ENCODE measurements at places on chromosomes 1 and 21.

- DNase-seq, result no peak
Measured at GRCh38 chr1:102120910-102121309, 124.2 kb upstream of the OLFM3 start.

DNA sequence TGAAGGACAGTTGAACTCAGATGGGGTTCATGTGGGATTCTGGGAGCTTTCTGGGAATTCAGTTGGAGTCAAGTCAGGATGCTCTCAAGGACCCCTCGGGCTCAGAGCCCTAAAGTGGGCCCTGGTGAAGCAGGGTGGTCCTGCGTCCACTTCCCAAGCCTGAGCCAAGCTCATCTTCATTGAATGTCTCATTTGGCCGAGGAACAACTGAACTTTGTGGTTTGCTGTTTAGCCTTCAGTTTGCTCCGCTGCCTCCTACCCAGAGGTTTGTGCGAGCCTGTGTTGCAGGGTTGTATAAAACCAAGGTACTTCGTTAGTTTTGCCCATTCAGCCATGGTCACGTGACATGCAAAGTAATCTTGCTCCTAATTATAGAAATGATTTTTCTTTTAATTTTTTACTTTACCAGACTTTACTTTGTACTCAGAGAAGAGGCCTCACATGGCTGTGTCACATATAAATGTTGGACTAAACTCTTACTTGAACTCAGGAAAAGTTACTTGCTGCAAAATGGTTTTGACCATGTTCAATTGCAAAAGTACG, 49.7 kb downstream of the B3GALT5 start:
- no peak for DNase-seq

GRCh38 chr1:48019714-48020315, 22.6 kb upstream of the TRABD2B start:
- DNase-seq, result no peak

- DNase-seq, result no peak
Measured at GRCh38 chr21:20647607-20648006, 350.6 kb upstream of the NCAM2 start.

GRCh38 chr1:28887835-28888682, 26.3 kb upstream of the EPB41 start:
- DNase-seq, result peak; percentile 63

DNA sequence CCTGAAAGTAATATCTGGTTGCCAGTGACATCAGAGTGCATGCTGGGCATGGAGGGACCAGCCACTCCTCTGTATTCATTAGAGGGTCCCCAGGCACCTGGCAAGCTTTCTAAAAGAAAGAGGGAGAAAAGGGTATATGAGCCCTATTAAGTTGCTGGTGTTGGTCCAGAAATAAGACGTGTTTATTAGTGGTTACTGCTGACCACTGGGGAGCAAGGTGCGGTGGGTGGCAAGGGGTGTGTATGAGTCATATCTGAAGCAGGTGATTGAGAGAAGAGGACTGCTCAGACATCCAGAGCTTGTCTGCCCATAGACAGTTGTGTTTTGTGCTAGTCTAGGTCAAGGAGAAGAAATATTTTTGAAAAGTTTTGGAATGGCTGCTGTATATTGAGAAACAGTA, 298.1 kb downstream of the TM2D1 start:
- no peak for DNase-seq

- no peak for DNase-seq
Measured at GRCh38 chr1:164155347-164155746, 403.6 kb upstream of the PBX1 start.

GRCh38 chr1:231170875-231171274, 9.0 kb downstream of the TRIM67 start:
- DNase-seq, result no peak

- no peak for DNase-seq
Measured at GRCh38 chr1:49465486-49466185, 558.1 kb downstream of the AGBL4 start.

GRCh38 chr1:236489710-236490377, 33.9 kb upstream of the LGALS8 start:
- peak; percentile 53 for DNase-seq

DNA sequence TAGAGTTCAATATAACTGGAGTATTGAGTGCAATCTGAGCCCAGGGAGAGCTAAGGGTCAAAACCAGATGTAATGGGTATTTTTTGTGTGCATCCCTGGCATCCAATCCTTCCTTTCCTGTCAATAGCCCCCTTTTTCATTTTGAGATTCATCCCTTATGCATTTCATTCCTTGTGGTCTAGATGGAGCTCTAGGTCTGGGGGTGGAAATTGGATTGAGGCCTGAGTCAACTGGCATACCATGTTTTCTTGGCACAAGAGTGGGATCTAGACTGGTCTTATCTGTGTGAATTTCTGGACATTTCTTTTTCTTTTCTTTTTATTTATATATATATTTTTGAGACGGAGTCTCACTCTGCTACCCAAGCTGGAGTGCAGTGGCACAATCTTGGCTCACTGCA, 67.3 kb upstream of the RAB3GAP2 start:
- DNase-seq, result no peak

DNA sequence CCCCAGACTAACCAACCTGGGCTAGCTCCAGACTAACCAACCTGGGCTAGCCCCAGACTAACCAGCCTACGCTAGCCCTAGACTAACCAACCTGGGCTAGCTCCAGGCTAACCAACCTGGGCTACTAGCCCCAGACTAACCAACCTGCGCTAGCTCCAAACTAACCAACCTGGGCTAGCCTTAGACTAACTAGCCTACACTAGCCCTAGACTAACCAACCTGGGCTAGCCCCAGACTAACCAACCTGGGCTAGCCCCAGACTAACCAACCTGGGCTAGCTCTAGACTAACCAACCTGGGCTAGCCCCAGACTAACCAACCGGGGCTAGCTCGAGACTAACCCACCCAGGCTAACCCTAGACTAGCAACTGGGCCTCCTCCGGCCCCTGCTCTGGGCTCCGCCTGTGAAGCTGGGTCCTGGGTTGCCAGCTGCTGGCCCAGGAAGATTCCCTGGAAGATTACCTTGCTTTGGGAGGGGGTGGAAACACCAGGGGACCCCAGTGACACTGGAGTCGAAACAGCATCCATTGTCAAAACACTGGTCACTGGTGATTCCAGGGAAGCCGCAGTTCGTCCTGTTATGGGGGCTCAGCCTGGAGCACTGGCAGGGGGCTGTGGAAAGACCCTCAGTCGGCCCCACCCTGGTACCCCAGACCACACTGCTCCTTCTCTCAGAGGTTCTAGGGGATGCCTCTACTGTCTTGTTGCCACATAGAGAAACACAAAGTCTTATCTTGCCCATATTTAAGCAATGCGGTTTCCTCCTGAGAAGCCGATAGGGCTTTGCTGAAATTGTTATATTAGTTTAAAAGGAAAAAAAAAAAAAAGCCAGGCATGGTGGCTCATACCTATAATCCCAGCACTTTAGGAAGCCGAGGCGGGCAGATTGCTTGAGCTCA, 1.1 kb downstream of the TFF2 start:
- no peak for DNase-seq

- no peak for DNase-seq
Measured at GRCh38 chr1:236565530-236565929, 38.8 kb downstream of the HEATR1 start.

GRCh38 chr1:6962478-6962995, 177.3 kb downstream of the CAMTA1 start:
- no peak for DNase-seq

GRCh38 chr1:186532466-186532865, 71.6 kb upstream of the PDC start:
- no peak for DNase-seq

DNA sequence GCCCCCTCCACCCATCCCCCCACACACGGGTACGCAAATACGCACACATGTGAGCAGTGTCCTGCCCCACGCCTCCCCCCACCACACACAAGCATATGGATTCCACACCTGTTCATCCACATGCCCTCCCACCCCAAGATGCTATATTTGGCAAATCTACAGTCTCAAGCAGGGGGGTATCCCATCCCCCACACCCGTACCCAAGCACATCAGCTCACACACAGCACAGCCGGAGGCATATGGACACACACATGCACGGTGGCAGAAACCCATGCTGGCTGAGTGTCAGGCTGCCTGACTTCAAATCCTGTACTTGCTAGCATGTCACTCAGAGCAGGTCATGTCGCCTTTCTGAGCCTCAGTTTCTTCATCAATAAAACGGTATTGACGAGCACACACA, 10.6 kb downstream of the COL16A1 start:
- no peak for DNase-seq

GRCh38 chr1:100921110-100921706, 25.3 kb downstream of the SLC30A7 start:
- DNase-seq, result peak; percentile 19

GRCh38 chr1:235971020-235971419, 93.9 kb downstream of the NID1 start:
- no peak for DNase-seq

DNA sequence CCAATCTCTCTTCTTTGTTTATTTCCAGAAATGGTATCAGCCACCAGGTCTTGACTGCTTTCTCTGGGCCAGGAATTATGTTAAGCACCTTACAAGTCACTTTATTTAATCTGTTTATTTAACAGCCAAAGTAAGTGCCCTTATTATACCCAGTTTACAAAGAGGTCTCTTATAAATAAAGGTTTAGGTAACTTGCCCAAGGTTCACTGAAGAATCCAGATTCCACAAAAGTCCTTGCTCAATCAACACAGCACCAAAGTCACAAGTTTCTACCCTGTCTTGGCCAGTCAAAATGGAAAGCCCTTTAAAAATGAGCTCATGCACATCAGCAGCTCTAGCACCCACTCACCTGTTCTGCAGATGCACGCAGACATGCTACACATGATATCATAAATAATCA, 28.0 kb upstream of the ATP1A1 start:
- no peak for DNase-seq

GRCh38 chr21:28979092-28979491, 13.6 kb downstream of the LTN1 start:
- DNase-seq, result no peak

GRCh38 chr1:163055531-163055930, 13.6 kb upstream of the RGS4 start:
- DNase-seq, result peak; percentile 50

- DNase-seq, result no peak
Measured at GRCh38 chr1:55088413-55088812, 49.1 kb downstream of the PCSK9 start.

DNA sequence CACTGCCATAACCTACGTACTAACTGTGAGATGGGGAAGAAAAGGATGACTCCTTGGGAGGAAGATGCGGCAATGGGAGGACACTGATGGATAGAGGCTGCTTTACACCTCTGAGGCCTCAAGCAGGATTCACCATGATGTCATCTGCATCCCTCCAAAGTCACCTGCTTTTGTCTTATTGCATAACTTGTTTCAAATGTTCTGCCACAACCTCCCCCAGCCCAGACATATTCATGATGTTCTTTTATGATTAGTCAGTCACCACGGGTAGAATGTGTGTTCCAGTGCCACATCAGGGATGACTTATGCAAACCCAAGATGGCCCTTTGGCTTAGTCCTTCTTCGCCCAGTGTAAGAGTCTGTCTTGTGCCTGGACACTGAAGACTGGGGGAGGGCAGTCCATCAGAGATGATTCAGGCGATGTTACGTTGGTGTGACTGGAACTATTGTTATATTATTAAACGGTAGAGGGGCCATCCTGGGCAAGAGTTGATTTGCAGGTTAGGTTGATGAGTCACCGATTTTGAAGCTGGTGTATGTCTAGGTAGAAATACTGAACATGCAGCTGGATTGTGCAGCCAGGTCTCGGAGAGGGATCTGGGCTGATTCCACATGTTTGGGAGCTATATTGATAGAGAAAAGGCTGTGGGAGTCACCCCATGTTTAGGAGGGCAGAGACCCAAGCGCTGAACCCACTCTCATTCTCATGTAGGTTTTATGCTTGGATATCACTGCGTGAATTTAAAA, 32.6 kb downstream of the RYR2 start:
- DNase-seq, result no peak
